Astrocyte (in vitro differentiated cells and primary cell): ENCODE measurements at places on chromosomes 16 and 17. TPM values are rescaled to one million over a fixed set of nuclear protein-coding genes. Genes with fewer than 3 reads are reported as not detected.

Gene IL34
- 0.34 and 0.38 TPM in 2 replicates for total RNA-seq

Gene TPSD1
- total RNA-seq: not detected in 2 replicates

Gene PDILT
- total RNA-seq: not detected in 2 replicates

Gene NPIPA8
- 2.0 and 7.2 TPM in 2 replicates for total RNA-seq

Gene IRX5
- 0.57 and 0.75 TPM in 2 replicates for total RNA-seq

Gene FBXO39
- 0.93 and 1.2 TPM in 2 replicates for total RNA-seq

DNA sequence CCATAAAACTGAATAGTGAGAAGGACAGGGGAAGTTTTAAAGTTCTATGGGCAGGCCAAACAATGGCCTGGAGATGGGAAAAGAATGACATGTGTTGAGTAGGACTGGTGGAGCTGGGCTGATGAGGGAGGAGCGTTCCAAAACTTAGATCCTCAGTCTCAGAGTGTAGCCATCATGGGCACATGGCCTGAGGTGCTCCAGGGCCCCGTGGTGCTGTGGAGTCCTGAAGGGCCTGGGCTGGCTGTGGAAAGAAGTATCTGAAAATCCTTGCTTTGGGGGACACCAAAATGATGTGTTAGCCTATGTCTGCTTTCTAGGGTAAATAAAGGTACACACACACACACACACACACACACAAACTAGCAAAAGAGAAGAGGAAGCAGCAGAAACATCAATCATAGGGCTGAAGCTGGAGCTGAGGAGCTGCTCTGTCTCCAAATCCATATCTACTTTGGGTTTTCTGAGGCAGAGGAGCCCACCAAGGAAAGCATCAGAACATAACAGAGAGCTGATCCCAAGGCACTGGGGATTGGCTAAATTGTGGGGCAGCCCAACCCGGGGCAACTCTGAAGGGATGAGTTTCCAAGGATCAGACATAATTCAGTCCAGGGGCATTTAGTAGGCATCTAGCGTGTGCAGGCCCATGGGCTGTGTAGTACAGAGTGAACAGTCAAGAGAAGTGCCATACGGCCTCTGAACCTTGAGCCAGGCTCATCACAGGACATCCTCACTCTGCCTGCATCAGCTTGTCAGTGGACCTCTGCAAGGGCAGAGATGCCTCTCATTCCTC lies 85.2 kb downstream of the C16orf78 start:
- no peak for DNase-seq
- H3K27ac ChIP-seq: no peak overlapping the region
- no peak overlapping the region for H3K4me3 ChIP-seq
- no peaks in the 10 kb centered on the region for H3K36me3 ChIP-seq
- no peaks in the 10 kb centered on the region for H3K4me1 ChIP-seq

DNA sequence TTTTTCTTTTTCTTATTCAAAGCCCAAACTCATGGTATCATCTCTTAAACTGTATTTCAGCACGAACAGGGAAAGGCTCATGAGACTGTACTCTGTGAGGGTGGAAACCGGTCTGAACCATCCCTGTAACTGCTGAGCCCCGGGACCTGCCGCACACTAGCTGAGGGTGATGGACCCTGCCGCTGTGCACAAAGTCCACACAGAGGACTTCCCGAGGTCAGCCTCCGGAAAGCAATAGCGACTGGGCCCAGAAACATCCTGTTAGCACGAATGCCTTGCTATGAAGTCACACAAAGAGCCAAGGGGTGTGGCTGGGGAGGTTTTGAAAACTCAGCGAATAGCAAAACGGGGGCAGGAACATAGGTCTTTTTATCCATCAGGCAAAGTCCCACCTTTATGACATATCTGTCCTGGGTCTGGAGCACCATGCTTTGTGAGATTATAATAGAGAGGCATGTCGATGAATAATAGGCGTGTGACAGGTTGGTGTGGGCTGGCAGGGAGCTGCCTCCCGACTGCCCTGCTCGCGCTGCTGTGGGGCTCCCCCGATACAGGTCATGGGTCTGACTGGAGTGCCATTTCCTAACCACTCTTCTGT lies 33.4 kb downstream of the CDK5R1 start:
- H3K27ac ChIP-seq: peak overlapping the region; percentile 31
- H3K4me1 ChIP-seq: peaks cover 20% of the 10 kb centered on the region
- H3K4me3 ChIP-seq: peak overlapping the region; percentile 51
- H3K36me3 ChIP-seq: no peaks in the 10 kb centered on the region
- no peaks in the 10 kb centered on the region for H3K27me3 ChIP-seq

DNA sequence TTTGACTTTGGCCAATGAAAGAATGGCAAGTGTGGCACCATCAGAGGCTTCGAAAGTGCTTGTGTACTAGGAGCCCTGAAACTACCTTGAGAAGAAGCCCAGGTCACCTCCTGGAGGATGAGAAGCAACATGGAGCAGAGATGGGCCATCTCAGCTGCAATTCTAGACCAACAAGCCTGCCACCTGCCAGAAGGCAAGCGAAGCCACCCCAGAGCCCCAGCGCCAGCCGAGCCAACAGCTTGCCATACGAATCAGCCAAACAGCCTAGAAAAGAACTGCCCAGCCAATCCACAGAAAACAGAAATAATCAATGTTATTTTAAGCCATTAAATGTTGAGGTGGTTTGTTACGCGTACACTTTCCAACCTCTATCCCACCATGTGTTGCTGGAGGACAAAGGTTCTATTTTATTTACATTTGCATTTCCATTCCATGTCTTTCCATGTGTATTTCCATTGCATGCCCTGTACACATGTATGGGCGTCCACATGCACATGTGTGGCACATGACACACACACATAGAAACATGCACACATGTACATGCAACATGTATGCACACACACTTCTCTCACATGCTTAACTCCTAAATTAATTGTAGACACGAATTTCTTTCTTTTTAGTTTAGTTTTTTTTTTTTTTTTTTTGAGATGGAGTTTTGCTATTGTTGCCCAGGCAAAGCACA lies 144.3 kb upstream of the TNRC6C start:
- no peaks in the 10 kb centered on the region for H3K36me3 ChIP-seq
- no peak for DNase-seq
- no peak overlapping the region for H3K4me3 ChIP-seq
- H3K27ac ChIP-seq: no peak overlapping the region

DNA sequence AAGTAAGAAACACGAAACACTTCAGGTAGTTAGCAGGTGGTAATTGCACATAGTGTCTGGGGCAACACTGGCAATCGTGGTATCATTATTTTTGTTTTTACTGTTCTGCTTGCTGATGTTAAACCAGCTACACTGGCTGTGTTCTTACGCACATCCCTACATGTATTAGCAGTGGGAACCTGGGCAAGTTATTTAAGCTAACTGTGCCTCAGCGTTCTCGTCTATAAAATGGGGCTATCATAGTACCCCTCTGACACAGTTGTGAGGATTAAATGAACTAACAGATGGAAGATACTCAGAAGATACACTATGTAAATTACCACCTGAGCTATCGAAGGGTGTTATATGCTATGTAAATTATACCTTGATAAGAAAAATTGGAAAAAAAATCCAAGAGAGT lies 117.4 kb downstream of the SNX29 start:
- H3K4me1 ChIP-seq: peaks cover 33% of the 10 kb centered on the region
- H3K27me3 ChIP-seq: no peaks in the 10 kb centered on the region
- H3K4me3 ChIP-seq: no peak overlapping the region
- no peak overlapping the region for H3K27ac ChIP-seq
- no peaks in the 10 kb centered on the region for H3K36me3 ChIP-seq

- H3K27me3 ChIP-seq: no peaks in the 10 kb centered on the region
- peaks cover 2% of the 10 kb centered on the region for H3K36me3 ChIP-seq
- H3K4me1 ChIP-seq: peaks cover 19% of the 10 kb centered on the region
- H3K4me3 ChIP-seq: no peak overlapping the region
- H3K27ac ChIP-seq: peak overlapping the region; percentile 63
- peak; percentile 71 for DNase-seq
These were observed 57.9 kb downstream of the BRIP1 start for GRCh38 chr17:61805399-61805798.

DNA sequence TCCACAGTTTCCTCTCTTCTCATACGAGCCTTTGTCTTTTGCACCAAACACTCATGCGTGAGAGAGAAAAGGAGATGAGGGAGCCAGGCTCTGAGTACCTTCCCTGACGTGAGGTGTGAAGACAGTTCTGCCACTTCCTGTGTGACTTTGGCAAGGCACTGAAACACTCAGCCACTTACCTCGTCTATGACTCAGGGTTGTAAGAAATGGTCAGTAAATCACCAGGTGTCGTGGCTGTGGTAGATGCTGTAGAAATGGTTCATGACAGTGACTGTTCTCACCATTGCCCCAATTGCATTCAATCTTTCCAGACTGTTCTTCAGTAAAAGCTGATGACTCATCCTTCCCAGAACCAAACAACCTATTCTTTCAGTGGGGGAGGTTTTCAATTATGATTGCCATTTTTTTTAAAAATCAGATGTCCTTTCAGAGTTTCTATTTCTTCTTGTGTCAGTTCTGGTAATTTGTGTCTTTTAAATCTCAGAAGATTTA lies 49.2 kb upstream of the CBFA2T3 start:
- H3K36me3 ChIP-seq: no peaks in the 10 kb centered on the region
- no peak for DNase-seq
- no peak overlapping the region for H3K27ac ChIP-seq
- H3K4me1 ChIP-seq: no peaks in the 10 kb centered on the region
- no peak overlapping the region for H3K4me3 ChIP-seq

GRCh38 chr16:13036600-13036999 lies 135.2 kb downstream of the SHISA9 start:
- no peaks in the 10 kb centered on the region for H3K36me3 ChIP-seq
- no peak overlapping the region for H3K27ac ChIP-seq
- peak; percentile 14 for DNase-seq
- no peaks in the 10 kb centered on the region for H3K4me1 ChIP-seq
- H3K27me3 ChIP-seq: no peaks in the 10 kb centered on the region
- H3K4me3 ChIP-seq: no peak overlapping the region

GRCh38 chr16:84498223-84498610 lies 6.2 kb downstream of the MEAK7 start:
- no peak overlapping the region for H3K27ac ChIP-seq
- peaks cover 28% of the 10 kb centered on the region for H3K4me1 ChIP-seq
- no peak for DNase-seq
- H3K36me3 ChIP-seq: peaks cover 47% of the 10 kb centered on the region
- H3K4me3 ChIP-seq: no peak overlapping the region

- H3K4me1 ChIP-seq: peaks cover 30% of the 10 kb centered on the region
- peak overlapping the region; percentile 76 for H3K4me3 ChIP-seq
- H3K27ac ChIP-seq: peak overlapping the region; percentile 66
- peak; percentile 69 for DNase-seq
These were observed 484 bp downstream of the FZD2 start for GRCh38 chr17:44557651-44558285.
